ENCODE measurements at places on chromosomes 16 and 17.

- no peak for DNase-seq
Measured at GRCh38 chr17:7744416-7744815, 26.9 kb downstream of the DNAH2 start.

DNA sequence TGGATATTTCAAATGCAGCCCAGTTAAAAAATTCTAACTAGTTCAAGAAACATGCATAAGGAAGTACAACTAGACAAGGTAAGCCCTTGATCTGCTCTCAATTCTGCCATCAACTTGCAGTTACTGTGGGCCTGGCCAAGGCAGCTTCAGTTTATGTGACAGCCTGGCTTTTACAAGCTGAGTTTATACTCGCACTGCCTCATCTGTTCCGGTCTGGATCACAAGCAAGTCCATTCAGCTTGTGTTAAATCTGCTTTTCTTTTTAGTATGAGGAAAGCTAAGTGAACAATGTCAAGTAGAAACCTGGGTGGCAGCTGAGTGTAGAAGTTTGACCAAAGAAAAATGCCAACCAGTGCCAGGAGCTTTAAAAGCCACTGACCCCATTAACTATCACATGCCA lies 76.6 kb upstream of the CORO6 start:
- DNase-seq = no peak

DNA sequence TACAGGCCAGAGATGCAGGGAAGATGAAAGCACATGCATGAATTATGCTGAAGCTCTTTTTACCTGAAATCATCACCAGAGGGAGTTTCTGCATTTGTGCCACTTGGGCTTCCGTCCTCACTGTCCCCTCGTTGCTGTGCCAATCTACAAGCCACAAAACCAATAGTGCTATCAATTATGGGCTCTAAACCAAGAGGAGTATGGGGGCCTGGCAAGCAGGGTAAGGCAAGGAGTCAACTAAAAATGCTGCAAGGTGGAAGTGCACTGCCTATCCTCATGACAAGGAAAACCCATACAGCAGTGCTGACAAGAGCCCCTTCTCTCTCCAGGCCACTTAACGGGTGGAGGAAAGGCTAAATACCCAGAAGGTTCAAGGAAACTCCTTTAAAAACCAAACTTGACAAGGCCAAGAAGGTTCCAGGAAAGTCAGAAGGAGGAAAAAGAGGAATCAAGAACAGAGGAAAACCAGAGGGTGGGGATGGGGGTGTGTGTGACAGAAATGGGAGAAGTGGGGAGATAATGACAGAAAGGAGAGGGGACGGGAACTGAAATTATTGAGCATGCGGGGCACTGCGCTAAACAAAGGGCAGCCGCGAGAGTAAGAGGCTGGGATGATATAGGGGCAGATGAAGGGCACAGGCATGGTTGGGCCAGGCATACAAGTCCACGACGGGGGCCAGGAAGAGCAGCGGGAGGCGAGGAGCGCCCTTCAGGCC lies 674 bp downstream of the C17orf75 start:
- DNase-seq = peak; percentile 11

GRCh38 chr17:41540921-41541625 lies 13.0 kb upstream of the KRT19 start:
- DNase-seq = no peak

GRCh38 chr16:66342294-66342900 lies 24.1 kb upstream of the CDH5 start:
- no peak for DNase-seq

DNA sequence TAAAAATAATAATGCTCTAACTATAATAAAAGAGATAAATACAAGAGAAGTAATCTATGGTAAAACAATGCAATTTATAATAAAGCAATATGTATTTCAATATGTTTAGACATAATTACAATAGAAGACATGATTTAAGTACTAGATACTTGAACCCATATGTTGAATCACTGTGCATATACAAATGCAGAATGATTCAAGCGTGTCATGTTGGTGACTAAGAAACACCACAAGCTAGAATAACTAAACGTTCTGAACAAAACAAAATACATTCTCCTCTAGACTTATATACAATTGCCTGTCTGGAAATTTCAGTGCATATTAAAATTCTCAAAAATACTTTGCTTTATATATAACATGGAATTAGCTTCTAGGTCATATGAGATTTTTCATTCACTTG lies 11.2 kb downstream of the TADA2A start:
- no peak for DNase-seq

GRCh38 chr17:50771991-50772785 lies 4.9 kb upstream of the ANKRD40CL start:
- no peak for DNase-seq

- DNase-seq = no peak
Measured at GRCh38 chr16:82899731-82900450, 273.1 kb downstream of the CDH13 start.

GRCh38 chr16:30736995-30737793 lies 11.0 kb upstream of the PHKG2 start:
- no peak for DNase-seq

DNA sequence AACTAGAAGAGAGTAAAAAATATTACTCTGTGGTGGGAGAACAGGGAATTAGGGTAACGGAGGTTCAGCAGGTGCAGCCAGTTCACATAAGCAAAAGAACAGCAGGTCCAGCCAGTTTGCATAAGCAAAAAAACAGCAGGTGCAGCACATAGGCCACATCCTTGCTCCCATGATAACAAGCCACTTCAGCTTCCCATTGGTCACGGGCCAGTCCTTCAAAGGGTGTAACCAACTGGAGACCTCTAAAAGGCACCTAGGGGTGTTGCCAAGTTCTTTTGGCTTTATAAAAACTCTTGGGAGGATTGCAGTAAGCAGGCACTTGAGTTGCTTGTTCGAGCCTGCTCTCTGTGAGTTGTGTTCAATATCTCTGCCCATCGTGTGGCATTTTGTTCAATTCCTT lies 488.1 kb downstream of the XYLT1 start:
- DNase-seq = peak; percentile 23

DNA sequence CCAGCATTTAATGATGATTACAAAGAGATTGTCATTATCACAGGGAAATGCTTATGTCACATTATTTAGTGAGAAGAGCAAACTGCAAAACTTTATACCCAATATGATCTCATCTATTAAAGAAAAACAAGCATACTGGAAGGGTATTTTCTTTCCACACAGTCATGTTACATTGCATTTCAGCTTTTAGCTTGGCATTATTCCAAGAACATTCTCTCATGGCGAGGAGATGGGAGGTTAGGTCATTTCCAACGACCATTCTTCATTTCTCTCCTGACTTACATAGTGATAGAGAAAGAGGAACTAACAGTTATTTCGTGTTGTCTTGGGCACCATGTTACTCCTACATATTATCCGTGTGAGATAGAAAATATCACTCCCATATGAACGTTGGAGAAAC lies 309.4 kb upstream of the XYLT1 start:
- DNase-seq = no peak

GRCh38 chr17:77613218-77613617 lies 345.3 kb upstream of the TNRC6C start:
- no peak for DNase-seq

DNA sequence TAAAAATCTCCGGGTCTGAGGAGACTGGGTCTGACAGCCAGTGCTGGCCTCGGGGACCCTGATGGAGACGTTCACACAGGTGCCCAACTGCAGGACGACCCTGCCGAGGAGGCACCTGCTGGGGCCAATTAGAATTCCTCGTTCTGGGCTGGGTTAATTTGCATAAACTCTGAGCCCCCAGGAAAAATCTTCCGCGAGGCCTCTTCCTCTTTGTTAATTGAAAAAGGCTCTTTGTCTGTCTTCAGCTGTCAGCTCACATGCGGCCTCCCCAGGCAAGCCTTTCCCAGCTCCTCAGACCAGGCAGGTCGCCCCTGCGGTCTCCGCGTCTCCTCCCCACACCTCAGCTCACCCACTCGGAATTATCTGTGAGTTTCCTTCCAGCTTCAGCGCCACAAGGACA lies 400.2 kb downstream of the SEC14L1 start:
- DNase-seq = no peak

GRCh38 chr16:88014954-88015805 lies 63.9 kb downstream of the BANP start:
- DNase-seq = no peak

DNA sequence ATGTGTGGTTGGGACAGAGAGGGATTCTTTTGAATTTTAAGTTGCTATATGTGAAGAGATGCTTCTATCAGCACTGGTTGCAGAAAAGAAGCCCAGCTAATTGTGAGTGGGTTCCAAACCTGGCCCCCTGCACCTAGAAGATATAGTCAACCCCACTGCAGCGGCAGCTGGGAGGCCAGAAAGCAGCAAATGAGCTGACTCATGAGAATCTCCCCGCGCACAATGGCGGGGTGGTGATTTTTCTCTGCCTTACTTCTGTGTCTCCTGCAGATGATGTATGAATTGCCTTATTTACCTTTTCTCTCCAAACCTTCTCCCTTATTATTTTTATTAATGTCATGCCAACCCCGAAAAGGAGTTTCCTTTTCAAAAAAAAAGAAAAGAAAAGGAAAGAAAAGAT lies 89.7 kb downstream of the MAF start:
- DNase-seq = no peak

DNA sequence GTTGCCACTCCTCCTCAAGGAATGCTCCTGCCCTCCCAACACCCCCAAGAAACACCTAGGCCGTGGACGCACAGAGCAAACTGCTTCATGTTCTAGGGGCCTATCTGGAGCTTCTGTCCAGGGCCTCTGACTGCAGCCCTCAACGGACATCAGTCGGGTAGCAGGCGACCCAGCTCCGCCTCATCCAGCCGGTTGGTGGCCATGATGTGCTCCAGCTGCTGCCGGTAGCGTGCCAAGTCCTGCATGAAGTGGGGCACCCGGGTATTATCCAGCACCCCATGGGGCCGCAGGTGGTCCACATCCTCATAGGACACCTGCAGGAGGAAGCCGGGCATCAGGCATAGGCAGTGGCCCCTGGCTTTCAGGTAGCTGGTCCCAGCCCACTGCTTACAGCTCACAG lies 6.3 kb downstream of the NOL3 start:
- DNase-seq = no peak

- DNase-seq = no peak
Measured at GRCh38 chr17:17351901-17352781, 49.0 kb downstream of the NT5M start.

GRCh38 chr16:3595521-3596021 lies 15.8 kb downstream of the SLX4 start:
- DNase-seq = no peak

GRCh38 chr16:66924527-66925321 lies 611 bp downstream of the RRAD start:
- DNase-seq = no peak

DNA sequence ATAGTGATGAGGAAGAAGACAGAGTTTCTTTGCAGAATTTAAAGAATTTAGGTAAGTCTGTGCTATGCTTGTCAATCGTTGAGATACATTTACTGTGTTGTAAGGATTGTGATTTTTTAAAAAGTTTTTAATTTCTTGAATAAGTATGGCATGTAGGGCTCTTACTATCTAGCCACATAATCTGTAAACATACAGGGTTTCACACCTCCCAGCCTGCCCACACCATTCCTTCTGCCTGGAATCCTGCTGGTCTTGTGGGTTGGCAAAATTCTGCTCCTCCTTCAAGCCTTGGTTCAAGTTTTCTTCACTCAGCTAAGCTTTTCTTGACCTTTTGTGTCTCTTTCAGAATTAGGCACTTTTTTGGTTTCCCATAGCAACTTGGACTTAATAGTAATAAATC lies 7.5 kb downstream of the ZNHIT3 start:
- no peak for DNase-seq

DNA sequence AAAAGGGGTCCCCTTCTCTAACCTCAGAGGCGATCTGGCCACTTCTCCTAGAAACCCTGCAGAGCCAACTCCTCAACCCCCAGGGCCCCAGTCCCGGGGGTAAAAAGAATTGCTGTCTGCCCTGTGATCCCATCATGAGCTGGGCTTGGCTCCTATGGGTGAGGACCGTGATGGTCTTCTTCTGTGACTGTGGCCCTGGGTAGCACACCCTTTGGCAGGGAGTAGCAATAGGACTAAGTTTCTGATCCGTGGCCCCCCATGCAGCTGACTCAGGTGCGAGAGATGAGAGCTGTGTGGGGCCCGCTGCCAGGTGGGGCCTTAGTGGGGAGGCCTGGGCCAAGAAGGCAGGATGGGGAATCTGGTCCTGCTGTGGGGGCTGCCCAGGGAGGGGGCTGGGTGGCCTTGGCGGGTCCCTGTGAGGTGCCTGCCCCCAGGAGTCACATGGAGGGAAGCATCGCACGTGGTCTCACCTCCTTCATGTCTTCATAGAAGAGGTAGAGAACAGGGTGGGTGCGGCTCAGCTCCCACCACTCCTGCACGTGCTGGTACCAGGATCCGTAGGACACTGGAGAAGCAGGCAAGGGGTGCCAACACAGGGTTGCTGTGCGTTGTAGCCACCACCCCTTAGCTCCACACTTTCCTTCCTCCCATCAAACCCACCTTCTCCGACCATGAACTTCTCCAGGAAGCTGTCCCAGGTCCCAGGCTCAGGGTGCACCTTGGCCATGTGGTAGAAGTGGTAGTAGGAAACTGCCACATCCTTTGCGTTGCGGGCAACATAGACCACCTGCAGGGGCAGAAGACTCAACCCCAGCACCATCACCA lies 3.3 kb downstream of the SULT1A1 start:
- no peak for DNase-seq

- no peak for DNase-seq
Measured at GRCh38 chr16:17282247-17282646, 188.5 kb downstream of the XYLT1 start.

DNA sequence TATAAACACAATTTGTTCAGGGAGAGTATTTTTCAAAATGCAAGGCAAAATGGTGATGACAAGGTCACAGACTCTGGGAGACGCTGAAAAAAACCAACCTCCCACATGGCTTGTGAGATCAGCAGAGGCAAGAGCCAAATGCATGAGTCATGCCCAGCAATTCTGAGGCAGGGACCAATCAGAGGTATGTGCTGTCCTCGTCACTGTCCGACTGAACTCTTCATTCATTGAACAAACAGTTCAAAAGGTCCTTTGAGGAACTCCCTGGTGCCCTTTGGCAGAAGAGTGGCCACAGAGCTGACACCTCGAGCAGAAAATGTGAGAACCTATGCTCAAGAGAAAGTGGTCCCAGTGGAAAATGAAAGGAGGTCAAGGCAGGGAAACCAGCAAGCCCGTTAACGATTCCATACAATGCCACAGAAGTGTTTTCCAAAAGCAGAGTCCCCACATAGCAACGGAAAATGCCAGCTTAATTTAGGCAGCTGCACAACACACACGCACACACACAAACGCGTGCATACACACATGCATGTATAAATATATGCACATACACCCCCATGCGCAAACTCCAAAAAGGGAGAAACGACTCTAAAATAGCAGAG lies 50.9 kb downstream of the CDH11 start:
- DNase-seq = no peak

GRCh38 chr17:30236766-30237165 lies 1.3 kb upstream of the SLC6A4 start:
- DNase-seq = peak; percentile 42

- no peak for DNase-seq
Measured at GRCh38 chr16:50684823-50685461, 3.8 kb upstream of the SNX20 start.

- DNase-seq = peak; percentile 13
Measured at GRCh38 chr17:47693731-47694580, at the start of gene TBKBP1. Gene TBKBP1, plus strand, starts transcription at chr17:47694161. Its CDS starts 1,952 bp downstream, at chr17:47696113.

- no peak for DNase-seq
Measured at GRCh38 chr17:30477774-30478115, 537 bp downstream of the GOSR1 start.

Measured in NCI-H748 treated with DMSO at 0.1 percent for 48 hours (cell line).